ENCODE measurements at places on chromosomes 5 and 9.

- no peak for DNase-seq
Measured at GRCh38 chr9:127531676-127532075, 80.4 kb downstream of the LRSAM1 start.

- no peak for DNase-seq
Measured at GRCh38 chr5:140037012-140037411, 6.1 kb downstream of the NRG2 start.

- no peak for DNase-seq
Measured at GRCh38 chr9:23842565-23843129, 16.6 kb upstream of the ELAVL2 start.

DNA sequence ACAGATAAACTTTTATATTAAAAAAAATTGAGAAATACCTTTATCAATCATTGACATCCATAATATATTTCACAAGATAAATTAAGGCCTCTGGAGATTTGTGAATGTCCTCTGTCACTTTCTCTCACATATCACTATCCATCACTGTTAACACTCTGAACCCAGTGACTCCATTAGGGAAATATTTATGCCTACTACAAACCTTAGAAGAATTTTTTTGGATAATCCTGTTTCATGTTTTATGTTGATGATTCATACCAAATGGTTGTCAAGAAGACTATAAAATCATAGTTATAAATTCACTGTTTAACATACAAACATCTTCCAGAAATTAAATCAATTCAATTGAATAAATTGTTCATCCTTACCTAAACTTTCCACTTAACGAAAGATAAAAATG, 357.6 kb upstream of the CDH10 start:
- no peak for DNase-seq

GRCh38 chr9:128226412-128226801, 23.2 kb downstream of the DNM1 start:
- DNase-seq = no peak

GRCh38 chr5:72472031-72472430, 35.2 kb downstream of the ZNF366 start:
- no peak for DNase-seq

GRCh38 chr9:86821006-86821845, 126.1 kb downstream of the GAS1 start:
- no peak for DNase-seq

DNA sequence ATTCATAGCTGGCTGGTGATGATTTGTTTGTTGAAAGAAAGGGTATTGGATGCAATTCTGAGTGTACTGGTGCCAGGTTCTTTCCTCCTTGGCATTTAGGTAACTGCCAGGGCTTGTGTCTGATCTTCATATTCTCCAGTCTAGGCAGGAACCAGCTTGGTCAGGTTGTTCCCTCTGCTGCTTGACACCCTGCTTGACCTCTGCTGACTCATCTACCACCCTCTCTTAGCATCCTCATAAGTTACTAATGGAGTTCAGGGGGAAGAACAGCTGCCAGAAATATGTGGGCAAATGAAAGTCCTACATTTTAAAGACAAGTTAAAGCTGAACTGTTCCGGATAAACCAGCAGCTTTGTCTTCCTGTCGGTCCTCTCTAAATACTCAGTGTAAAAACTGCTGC, 116.1 kb upstream of the TNC start:
- DNase-seq = no peak

GRCh38 chr5:135551593-135552447, 16.1 kb upstream of the NEUROG1 start:
- DNase-seq = peak; percentile 39

GRCh38 chr9:114037961-114038723, 40.0 kb downstream of the AMBP start:
- DNase-seq = no peak

- no peak for DNase-seq
Measured at GRCh38 chr9:88287972-88288371, 100.3 kb upstream of the SPIN1 start.

- DNase-seq = no peak
Measured at GRCh38 chr5:54616031-54616430, 98.5 kb downstream of the SNX18 start.

DNA sequence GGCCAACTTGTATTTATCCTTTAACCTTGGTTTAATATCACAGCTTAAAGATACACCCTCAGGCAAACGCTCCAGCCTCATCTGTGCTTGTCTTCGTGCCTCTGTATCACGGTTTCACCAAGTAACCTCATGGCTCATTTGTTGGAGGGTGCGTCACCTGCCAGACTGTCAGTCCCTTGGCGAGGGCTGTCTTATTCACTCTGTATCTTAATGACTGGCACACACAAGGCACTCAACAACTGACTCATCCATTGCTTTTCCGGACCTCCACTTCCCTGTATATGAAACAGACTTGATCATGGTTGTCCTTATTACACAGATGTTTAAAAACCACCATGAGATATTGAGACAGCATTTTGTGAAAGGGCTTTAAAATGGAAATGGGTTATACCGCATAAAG, 28.0 kb downstream of the LCP2 start:
- DNase-seq = peak; percentile 33

DNA sequence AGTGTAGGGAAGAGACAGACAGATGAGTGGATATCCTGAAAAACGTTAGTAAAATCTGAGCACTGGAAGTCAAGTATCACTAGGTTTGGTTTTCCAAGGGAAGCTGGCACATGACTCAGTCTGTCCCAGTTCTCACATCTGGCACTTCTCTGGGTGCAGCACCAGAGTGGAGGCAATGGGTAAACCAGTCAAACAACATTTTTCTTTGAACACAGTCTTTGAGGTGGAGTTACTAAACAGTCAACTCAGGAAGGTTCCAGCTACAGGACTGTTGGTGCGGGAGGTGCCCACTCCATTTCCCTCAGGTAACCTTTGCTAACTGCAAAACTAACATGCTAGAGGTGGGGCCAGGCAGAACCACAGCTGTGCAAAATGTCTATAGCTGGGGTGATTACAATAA, 301.4 kb upstream of the RFX3 start:
- no peak for DNase-seq
